ENCODE measurements at places on chromosomes 6 and 20. TPM values are rescaled to one million over a fixed set of nuclear protein-coding genes. Genes with fewer than 3 reads are reported as not detected.

DNA sequence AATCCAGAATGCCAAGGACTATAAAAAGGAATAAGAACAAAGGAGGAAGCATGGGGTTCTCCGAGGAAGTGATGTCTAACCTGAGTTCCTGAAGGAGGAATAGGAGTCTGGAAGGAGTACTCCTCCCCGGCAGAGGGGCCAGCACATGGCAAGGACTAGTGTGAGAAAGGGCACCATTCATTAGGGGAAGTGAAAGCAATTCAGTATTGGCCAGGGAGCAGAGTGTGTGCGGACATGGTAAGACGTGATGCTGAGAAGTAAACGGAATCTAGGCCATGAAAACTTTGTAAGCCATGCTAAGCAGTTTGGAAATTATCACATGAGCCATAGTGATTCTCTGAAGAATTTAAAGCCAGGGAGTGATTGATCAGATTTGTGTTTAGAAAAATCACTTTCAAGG lies 218.9 kb upstream of the PRDM1 start:
- no peak for DNase-seq

DNA sequence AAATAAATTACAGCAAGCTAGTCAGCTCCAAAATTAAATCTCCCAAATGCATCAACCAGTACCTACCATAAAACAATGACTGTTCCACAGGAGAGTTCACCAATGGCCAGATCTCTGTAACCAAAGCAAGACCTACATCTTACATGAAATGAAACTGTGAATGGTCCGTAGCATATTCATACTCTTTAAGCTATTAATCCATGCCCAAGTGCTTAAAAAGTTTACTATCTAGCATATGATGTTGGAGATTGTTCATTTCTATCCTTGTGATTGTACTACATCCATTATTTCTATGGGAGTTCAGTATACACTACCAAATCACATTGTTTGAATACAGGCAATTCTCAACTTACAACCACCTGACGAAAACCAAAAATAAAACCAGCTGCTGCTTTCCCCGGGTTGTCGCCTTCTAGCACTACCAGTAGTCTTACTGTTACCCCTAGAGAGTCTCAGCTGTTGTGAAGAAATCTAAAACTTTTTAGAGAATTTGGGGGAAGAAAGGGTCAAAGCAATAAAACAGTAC lies 38.0 kb downstream of the HIVEP2 start:
- DNase-seq = no peak

TCEA2 gene
- 48.0 TPM for total RNA-seq

SLC32A1 gene
- total RNA-seq = not detected

GRCh38 chr6:34484899-34485298 lies 19.0 kb downstream of the PACSIN1 start:
- no peak for DNase-seq

ARMH2 gene
- not detected for total RNA-seq

DNA sequence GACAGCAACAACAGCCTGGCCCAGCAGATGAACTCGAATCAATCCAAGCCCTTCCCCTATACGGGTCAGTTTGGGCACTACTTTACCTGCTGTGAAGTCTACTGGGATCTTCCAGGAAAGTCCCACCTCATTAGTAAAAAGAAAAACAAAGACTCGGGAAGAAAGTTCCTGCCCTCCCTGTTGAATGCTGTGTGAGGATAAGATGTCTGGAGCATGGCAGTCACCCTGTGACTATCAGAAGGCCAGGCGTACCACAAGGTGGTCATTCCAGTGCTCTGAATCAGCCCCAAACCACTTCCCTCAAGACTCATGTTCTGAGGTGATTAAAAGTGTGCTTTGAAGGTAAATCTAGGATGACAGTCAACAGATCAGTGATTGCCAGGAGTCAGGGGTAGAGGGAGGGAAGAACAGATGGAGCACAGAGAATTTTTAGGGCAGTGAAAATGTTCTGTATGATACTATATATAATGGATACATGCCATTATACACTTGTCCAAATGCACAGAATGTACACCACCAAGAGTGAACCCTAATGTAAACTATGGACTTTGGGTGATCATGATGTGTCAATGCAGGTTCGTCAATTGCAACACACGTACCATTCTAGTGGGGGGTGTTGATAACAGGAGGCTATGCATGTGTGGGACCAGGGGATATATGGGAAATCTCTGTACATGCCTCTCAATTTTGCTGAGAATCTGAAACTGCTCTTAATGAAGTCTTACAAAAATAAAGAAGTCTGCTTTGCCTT lies 14.7 kb downstream of the FKBP1A start:
- DNase-seq = no peak

- no peak for DNase-seq
Measured at GRCh38 chr20:64217539-64218221, 37.9 kb upstream of the PCMTD2 start.

All from MG63 (cell line).